Thoracic aorta (tissue), 2 donors: ENCODE measurements at places on chromosomes 2 and 18. TPM values are rescaled to one million over a fixed set of nuclear protein-coding genes. Genes with fewer than 3 reads are reported as not detected.

Gene ATP8B1
- 111 TPM for total RNA-seq

Gene MOGAT1
- not detected for total RNA-seq

DNA sequence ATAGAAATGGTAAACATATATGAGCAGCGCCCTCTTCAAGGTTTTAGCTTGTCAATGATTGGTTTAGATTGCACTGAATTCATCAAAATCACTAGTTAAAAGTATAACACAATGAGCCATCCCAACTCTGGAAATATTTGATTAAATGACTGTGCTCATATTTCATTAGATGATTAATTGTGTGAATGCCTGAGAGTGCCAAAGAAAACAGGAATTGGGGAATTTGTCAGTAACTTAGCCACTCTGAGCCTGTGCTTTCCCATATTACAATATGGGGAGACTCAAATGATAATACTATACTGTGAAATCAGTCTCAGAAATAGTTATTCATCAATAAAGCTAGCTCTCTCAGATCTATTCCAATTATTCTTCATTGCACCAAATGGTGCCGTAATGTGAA is 2087.6 kb upstream of the CELF4 start:
- H3K27ac ChIP-seq, result no peak overlapping the region
- no peaks in the 10 kb centered on the region for H3K4me1 ChIP-seq
- no peaks in the 10 kb centered on the region for H3K27me3 ChIP-seq

DNA sequence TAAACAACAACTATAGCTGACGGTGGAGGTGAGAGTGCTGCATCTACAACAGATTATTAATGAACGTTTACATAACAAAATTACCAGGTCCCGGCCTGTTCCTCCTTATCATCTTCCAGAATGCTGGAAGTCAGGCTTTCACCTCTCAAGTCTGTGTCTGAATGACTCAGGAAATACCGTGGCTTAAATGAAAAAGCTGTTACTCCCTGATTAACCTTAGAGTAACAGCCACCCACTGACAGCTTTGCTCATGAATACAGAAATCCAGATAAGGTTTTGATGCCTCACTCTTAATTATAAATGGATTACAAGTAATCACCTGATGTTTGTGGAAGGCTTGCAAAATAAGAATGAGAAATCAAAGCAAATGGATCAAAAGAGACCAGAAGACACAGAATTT is 885.3 kb upstream of the CELF4 start:
- no peaks in the 10 kb centered on the region for H3K27me3 ChIP-seq
- H3K4me1 ChIP-seq, result no peaks in the 10 kb centered on the region
- H3K36me3 ChIP-seq, result no peaks in the 10 kb centered on the region
- no peak overlapping the region for H3K27ac ChIP-seq

- no peak overlapping the region for H3K4me3 ChIP-seq
- H3K27me3 ChIP-seq, result no peaks in the 10 kb centered on the region
- DNase-seq, result no peak
- no peaks in the 10 kb centered on the region for H3K4me1 ChIP-seq
- no peak overlapping the region for H3K27ac ChIP-seq
Measured at GRCh38 chr18:74429096-74429495, 28.0 kb downstream of the DIPK1C start.
